T-helper 17 cell (primary cell): ENCODE measurements at places on chromosomes 16 and 17. TPM values are rescaled to one million over a fixed set of nuclear protein-coding genes. Genes with fewer than 3 reads are reported as not detected.

- H3K4me1 ChIP-seq, result peaks cover 11% of the 10 kb centered on the region
- H3K36me3 ChIP-seq, result peaks cover 3% of the 10 kb centered on the region
Measured at GRCh38 chr16:84532291-84532724, 27.8 kb upstream of the MEAK7 start.

DNA sequence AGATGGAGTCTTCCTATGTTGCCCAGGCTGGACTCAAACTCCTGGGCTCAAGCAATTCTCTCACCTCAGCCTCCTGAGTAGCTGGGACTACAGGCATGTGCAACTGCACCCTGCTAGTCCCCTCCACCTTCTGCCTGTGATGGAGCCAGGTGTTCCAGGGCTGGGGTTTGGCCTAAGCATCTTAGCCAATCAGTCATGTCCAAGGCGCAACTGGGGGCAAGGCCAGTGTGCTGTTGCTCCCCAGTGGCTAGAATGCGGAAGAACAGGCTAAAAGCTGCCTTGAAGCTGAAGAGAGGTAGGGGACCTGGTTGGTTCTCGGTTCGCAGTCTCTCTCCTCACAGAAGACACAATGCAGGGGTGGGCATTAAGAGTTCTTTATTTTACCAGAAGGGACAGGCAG, 18.6 kb downstream of the FLOT2 start:
- peaks cover 12% of the 10 kb centered on the region for H3K36me3 ChIP-seq
- no peak for DNase-seq
- H3K4me3 ChIP-seq, result no peak overlapping the region

DNA sequence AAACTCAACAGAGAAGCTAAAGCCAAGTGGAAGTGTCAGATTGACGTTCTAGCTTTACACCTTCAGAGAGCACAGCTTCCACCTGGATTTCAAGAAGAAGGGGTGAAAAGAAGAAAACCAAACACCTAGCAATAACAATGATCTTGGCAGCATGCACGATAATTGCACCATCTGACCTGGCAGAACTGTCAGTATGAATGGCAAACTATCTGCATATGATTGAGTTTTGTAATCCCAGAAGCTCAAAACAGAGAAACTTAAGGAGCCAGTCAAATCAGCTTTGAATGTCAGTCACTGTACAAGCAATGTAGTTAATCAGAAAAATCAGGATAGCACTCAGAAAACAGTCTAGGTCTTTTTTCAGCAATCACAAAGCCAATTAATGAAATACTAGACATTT, 427.1 kb downstream of the ZFHX3 start:
- H3K27me3 ChIP-seq, result no peaks in the 10 kb centered on the region
- H3K36me3 ChIP-seq, result no peaks in the 10 kb centered on the region
- H3K4me1 ChIP-seq, result no peaks in the 10 kb centered on the region
- no peak overlapping the region for H3K4me3 ChIP-seq

GRCh38 chr16:17362183-17362582, 108.6 kb downstream of the XYLT1 start:
- H3K27me3 ChIP-seq, result no peaks in the 10 kb centered on the region
- peaks cover 74% of the 10 kb centered on the region for H3K4me1 ChIP-seq
- DNase-seq, result no peak
- H3K4me3 ChIP-seq, result peak overlapping the region; percentile 59

CD79B gene
- 31.1 TPM for total RNA-seq

PPP1R27 gene
- not detected for total RNA-seq

PSMD12 gene
- 43.4 TPM for total RNA-seq
